ENCODE measurements at places on chromosomes 7 and 10.

DNA sequence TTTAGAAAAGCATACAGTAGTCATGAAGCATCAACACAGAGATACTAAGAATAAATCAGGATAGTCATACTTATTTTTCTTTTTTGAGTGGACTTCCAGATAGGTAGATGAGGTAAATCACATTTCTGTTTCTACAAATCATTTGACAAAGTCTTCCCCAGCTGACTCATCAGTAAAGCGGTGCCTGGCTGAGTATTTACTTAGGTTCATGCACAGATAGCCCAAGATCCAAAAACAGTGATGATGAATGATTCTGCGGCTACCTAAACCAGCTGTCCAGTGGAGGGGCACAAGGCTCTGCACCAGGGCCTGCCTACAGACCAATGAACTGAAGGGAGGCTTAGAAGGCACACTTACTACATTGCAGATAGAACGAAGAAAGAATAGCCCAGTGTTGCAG lies 113.1 kb downstream of the PARP12 start:
- no peak for DNase-seq

GRCh38 chr10:116952729-116953128 lies 52.3 kb downstream of the SHTN1 start:
- DNase-seq, result no peak

- DNase-seq, result no peak
Measured at GRCh38 chr7:92567460-92567859, 22.7 kb downstream of the FAM133B start.

DNA sequence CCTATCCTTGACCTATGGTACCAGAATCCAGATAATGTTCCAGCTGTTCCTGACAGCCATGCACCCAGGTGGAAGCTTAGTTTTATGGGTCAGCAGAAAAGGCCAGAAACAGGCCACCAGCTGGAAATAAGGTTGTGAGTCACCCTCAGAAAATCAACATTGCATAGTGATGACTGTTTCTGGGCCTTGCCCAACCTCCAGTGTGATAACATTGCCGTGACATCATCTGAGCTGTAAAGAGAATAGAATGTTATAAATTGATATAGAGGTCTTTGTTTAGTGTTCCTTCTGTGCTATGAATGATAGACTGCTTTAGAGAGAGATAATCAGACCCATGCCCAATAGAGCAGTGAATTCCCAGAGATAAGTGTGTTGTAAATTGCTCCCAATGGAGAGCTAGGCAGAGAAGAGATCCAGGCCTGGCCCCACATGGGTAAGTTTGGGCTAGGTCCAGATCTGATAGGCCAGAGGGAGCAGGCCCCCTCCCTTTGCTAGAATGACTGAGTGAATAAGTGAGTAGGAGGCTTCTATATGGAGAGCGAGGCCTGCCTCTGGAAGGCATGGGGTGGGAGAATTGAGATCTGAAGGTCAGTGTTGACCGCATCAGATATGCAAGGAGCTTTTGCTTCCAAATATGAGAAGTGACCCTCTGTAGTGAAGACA lies 14.2 kb upstream of the HPS1 start:
- DNase-seq, result no peak

DNA sequence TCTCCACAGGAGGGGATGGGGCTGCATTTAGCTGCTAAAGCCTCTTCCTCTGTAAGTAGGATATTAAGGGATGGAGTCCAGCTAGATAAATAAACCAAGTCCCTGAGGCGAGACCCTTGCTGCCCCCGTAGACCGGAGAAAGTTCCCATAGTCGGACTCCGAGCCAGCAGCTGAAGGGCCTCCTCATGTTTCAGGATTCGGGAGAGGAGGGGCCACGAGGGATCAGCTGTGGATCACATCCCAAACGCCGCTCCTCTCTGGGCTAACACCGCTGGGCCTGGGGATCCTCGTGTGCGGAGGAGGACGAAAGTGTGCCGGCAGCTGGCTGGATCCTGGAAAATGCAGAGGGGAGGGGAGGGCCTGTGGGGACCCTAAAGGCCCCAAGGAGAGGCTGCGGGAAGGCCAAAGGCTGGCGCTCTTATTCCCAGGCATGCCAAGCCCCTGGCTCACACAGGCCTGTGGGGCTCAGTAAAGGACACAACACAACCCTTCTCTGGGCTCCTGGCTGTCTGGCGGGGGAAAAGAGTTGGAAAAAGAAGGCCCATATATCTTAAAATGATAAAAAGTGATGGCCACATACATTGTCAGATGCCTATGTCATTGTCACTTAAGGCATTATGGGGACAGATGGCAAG lies 82.5 kb upstream of the TMEM72 start:
- DNase-seq, result no peak

GRCh38 chr10:78784546-78784945 lies 284.2 kb upstream of the ZMIZ1 start:
- DNase-seq, result no peak

DNA sequence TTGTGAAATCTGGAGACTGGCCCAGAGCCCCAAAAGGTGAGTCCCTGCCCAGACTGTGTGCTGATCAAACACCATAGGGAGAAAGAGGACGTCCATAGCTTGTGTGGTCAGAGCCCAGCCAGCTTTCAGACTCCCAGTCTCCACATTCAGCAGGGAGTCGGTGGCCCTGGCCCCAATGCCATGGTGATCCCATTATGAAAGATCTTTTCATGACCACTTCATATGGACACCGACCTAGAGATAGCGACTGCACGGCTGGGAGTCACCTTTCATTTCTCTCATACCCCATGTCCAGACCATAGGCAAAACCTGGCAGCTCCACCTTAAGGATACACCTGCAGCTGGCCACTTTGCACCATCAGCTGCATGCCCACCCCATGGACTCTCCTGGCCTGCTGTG lies 126.4 kb downstream of the ARHGAP22 start:
- DNase-seq, result no peak

DNA sequence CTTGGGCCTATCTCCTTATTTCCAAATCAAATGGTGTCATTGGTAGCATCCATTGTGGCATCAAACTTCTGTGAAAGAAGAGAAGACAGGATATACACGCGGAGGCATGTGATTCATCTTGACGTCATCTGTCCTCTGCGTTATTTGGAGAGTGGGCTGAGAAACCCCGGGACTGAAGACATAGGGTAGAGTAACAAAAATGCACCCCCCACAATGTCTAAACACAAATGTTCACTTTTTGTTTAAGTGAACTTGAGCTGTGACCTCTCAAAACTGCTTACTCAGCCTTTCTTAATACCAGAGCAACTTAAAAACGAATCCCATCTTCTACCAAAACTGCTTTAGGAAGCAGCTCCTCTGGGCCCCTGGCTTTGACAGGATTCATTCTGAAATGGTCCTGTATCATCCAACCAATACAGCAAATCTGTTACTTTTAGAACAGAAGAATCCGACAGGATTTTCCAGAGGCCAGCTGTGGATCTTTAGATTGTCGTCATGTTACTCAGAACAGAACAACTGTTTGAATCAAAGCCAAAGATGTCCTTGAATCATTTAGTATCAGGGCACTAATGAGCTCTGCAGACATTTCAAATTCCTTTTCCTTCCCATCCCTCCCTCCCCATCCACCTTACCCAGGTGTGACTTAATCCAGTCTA lies 438.1 kb downstream of the SUGCT start:
- no peak for DNase-seq

DNA sequence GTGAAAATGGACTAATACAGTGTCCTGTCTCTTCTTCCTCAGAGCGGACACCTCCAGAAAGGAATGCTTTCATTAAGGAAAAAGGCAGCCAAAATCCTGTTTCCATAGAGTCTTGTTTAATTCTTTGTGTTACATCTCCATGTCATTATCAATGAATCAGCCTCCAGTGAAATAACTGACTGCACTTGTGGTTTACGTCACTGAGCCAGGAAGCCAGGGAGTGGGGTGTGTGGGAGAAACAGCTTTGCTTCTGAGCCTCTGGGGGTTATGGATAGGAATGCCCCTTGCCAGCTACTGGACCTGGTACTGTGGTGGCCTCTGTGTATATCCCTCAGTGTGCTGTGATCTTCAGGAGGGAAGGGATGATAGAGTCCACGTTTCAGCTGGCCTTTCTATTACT lies 416.8 kb downstream of the GALNT17 start:
- DNase-seq, result no peak

DNA sequence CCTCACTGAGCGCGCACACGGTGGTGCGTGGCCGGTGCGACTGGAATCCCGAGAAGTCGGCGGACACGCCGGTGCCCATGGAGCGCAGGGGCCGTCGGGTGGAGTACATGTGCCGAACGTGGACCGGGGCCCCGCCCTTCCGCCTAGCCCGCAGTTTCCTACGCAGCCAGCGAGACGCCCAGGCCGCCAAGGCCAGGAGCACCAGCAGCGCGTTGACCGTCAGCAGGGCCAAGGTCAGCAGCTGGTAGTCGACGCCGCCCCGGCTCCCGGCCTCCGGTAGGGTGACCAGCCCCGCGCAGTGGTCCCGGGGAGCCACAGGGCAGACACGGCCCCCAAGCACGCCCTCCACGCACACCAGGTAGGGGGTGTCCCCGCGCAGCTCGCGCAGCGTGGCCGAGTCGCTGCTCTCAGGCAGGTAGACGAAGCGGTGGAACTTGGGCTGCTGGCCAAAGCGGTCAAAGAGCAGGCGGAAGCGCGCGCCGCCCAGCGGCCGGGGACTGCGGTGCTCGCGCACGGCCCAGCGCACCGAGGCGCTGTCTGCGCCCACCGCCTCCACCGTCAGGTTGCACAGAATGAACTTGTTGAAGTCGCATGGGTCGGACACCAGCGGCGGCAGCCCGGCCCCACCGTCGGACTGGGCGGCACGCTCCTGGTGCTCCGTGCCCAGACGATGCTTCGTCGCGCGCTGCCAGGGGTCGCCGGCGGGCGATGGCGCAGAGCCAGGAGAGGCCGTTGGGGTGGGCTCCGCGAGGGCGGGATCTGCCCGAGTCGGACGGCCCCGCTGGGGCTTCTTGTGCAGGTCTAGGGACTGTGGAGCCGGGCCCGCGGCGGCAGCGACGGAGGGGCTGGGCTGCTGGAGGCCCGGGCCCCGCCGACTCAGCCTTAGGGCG lies 2.2 kb downstream of the TRIL start:
- DNase-seq, result no peak

GRCh38 chr10:125940515-125940914 lies 44.2 kb downstream of the FANK1 start:
- no peak for DNase-seq

DNA sequence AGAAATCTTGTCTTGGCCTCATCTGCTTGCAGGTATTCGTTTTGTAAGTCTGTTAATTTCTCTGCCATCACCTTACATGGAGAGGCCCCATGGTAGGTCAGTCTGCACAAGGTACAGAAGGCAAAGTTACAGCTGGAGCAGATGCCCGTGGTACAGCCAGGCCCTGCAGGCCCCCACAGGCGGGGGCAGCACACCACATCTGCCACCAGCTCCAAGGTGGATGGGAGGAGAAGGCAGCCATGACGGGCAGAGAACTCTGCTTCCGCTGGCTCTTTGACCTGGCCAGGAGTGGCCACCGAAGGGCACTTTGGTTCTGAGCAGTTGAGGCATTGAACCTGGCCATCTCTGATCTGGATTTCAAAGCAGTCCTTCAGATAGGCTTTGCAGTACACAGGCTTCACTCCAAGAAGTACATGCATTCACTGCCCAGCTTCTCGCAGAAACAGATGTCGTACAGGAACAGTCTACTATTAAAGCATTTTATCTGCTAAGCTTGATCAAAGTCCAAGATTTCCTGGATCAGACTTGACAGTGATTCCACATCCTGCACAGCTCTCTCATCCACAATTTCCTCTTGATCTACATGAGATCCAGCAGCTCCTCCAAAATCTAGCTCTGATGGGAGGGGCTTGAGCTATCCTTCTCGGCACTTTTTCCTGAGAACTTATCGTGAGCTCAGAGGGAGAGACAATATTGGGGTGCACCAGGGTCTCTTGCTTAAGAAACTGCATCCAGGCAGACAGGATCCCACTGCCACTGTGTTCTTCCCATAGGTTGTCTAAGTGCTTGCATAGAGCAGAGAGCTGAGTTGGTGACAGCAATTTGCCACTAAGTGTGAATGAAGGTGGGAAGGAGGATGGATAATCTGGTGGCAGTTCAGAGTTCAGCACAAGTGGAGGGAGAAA lies 120.7 kb downstream of the TRRAP start:
- DNase-seq, result no peak

DNA sequence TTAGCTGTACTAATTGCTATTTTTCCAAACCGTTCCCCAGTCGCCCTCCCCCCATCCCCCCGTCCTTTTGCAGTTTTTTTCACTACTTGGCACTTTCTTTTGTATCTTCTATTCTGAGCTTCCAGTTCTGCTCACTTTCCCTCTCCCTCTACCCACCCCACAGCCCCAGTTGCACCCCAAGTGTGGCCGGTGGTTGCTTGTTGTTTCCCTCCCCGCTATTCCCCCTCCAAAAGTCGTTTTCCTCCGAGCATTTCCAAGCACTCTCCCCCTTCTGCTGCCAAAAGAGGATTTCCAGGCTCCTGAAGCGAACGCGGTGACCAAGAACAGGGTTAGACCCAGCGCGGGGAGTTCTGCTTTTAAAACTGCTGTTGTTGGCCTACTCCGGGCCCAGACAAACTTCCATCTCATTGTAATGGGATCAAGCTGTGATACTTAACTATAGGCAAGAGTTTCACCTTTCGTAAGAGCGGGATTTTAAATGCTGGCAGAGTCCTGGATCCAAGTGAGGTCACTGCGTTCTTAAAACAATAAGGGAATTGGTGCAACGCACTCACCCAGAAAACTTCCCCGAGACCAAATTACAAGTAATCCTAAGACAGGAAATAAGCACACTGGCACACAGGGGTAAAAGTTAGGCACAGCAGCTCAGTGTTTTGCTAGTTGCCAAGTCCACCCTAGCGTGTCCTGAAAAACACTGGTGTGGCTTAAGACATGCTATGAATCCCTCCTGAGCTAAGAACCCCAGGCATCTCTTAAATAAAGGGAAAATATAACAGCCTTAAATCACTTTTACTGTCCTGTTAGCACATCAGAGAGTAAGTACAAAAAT lies 1.5 kb upstream of the RGS10 start:
- no peak for DNase-seq

DNA sequence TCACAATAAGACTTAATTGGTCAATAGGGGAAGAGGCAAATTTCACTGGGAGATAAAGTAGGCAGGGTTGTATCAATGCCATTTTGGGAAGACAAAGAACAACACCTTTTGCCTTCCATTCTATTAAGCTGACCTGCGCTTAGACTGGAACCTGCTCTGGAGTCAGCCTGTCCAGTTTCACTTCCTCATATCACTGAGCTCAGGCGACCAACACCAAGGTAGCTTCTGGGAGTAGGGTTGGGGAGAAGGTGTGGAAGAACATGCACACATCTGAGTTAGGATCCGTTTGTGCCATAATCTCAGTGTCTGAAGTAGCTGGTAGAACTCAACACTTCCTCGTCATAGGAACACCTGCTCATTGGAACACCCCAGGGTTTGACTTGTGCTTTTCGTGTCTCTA lies 527.4 kb upstream of the IGFBP3 start:
- no peak for DNase-seq
